Activated T-cell treated with anti-CD3 and anti-CD28 coated beads, Interleukin-2, amount 50 U/mL, for 72 hours (primary cell): ENCODE measurements at places on chromosomes 4 and X. TPM values are rescaled to one million over a fixed set of nuclear protein-coding genes. Genes with fewer than 3 reads are reported as not detected.

The NAP1L2 gene
- 2.0 TPM for total RNA-seq

The TENM3 gene
- not detected for total RNA-seq

- no peak for DNase-seq
- H3K4me3 ChIP-seq, result peak overlapping the region; percentile 15
- peaks cover 2% of the 10 kb centered on the region for H3K36me3 ChIP-seq
- no peak overlapping the region for H3K27ac ChIP-seq
- H3K27me3 ChIP-seq, result no peaks in the 10 kb centered on the region
These were observed 60.2 kb upstream of the HS3ST1 start for GRCh38 chr4:11488657-11489452.

The UCP1 gene
- total RNA-seq, result not detected

The KIT gene
- 0.22 TPM for total RNA-seq

- H3K27ac ChIP-seq, result no peak overlapping the region
- H3K4me1 ChIP-seq, result no peaks in the 10 kb centered on the region
- DNase-seq, result no peak
These were observed 1999.4 kb upstream of the AGA start for GRCh38 chr4:179441596-179441995.

The ANXA10 gene
- total RNA-seq, result not detected

- H3K4me1 ChIP-seq, result peaks cover 4% of the 10 kb centered on the region
- no peaks in the 10 kb centered on the region for H3K36me3 ChIP-seq
- DNase-seq, result no peak
- peaks cover 11% of the 10 kb centered on the region for H3K27me3 ChIP-seq
- H3K4me3 ChIP-seq, result no peak overlapping the region
- no peak overlapping the region for H3K27ac ChIP-seq
These were observed 84.3 kb upstream of the PRSS48 start for GRCh38 chr4:151192556-151193235.

DNA sequence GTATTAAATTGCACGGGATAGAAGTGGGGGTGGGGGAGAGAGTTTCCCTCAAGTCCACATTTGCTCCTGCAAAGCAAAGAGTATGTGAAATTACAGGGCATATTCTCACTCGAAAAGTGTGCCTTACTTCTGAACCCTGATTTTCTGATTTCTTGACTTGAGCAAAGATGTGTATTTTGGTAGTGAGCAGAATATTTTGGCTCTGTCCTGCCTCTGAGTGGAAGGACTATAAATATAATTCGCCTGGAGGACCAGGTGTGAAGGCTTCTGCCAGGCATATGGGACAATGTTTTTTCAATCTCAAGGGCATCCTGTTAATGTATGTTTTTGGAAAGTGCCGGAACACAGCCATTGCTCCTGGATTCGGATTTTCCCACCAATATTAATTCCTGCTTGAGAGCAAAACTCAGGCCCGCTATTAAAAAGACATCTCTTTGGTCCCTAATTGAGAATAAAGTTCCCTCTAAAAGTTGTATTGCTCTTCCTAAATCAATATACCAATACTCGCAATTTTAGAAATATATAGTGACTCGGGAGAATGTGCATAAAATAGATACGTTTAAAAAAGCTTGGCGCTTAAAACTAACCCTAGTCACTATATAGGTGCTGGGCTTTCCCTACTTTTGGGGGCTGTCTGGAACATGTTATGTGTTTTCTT lies 15.3 kb upstream of the PITX2 start:
- DNase-seq, result no peak
- no peak overlapping the region for H3K4me3 ChIP-seq
- peaks cover 92% of the 10 kb centered on the region for H3K27me3 ChIP-seq
- peak overlapping the region; percentile 72 for H3K27ac ChIP-seq
- H3K4me1 ChIP-seq, result peaks cover 7% of the 10 kb centered on the region

DNA sequence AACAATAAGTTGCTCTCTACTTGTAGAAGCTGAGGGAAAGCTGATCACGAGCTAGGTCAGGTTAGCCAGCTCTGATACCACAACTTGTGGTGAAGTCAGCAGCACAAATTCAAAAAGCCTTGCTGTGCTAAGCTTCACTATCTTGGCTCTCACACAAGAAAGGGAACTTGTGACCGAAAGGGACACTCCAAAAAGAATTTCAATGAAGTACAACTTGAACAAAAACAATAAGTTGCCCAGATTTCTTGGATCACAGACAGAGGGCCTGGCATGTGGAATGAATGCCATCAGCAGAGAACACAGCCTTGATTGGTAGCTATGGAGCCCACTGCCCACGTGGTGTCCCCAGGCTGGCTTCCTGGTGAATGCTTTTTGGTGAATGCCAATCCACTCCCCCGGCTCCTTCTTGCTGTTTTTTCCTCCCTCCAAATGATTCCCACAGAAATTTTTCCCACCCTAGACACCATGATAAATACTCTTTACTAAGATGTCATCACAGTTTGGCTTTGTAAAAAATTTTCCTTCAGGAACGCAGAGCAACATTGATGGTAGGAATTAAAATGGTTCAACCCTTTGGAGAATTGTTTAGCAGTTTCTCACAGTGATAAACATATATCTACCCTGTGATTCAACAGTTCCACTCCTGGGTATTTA lies 82.6 kb downstream of the ANXA3 start:
- DNase-seq, result no peak
- H3K4me3 ChIP-seq, result no peak overlapping the region
- peaks cover 22% of the 10 kb centered on the region for H3K4me1 ChIP-seq
- no peak overlapping the region for H3K27ac ChIP-seq
- peaks cover 9% of the 10 kb centered on the region for H3K27me3 ChIP-seq

GRCh38 chrX:154327038-154327820 lies 31.6 kb downstream of the TKTL1 start:
- peak overlapping the region; percentile 42 for H3K4me3 ChIP-seq
- peaks cover 8% of the 10 kb centered on the region for H3K27me3 ChIP-seq
- peaks cover 29% of the 10 kb centered on the region for H3K4me1 ChIP-seq
- H3K36me3 ChIP-seq, result no peaks in the 10 kb centered on the region
- DNase-seq, result peak; percentile 25
- no peak overlapping the region for H3K27ac ChIP-seq

The NXF2 gene
- total RNA-seq, result not detected

The ZFYVE28 gene
- 14.4 TPM for total RNA-seq
